ENCODE measurements at places on chromosomes 5 and 9.
A peak's percentile ranks its signal among the peaks of the same experiment; 100 is the strongest.

DNA sequence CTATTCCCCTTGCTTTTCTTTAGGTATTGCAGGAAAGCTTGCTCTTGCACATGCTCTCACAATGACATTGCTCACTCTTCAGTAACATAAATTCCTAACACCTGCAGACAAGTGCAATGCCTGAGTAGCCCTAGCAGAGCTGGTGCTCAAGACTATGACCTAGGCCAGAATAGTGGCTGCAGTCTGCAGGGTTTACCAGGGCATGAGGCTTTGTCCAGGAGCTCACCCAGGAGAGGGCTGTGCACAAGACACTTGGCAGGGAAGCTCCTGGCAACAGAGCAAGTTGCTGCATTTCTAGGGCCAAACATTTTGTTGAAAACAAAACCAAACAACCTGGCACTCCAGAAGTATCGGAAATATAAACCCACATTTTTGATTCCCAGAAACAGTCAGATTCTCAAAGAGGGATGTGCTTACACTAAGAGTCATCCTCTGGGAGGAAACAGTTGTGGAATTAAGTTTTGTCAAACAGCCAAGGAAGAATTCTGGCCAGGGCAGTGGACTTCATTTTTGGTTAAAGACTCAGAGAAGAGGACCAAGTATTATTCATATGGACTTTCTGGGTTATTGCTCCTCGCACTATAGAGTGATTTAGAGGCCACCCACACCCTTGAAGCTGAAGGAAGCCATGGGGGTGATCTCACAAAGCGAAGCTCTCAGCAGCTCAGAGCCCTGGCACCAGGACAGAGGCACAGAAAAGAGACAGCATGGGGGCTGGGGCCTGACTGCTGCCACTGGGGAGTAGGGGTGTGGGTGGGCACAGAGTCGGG, 44.9 kb downstream of the MACROH2A1 start:
- DNase-seq: no peak

- DNase-seq: no peak
Observed at GRCh38 chr9:109652971-109653370, 127.0 kb upstream of the PALM2AKAP2 start.

DNA sequence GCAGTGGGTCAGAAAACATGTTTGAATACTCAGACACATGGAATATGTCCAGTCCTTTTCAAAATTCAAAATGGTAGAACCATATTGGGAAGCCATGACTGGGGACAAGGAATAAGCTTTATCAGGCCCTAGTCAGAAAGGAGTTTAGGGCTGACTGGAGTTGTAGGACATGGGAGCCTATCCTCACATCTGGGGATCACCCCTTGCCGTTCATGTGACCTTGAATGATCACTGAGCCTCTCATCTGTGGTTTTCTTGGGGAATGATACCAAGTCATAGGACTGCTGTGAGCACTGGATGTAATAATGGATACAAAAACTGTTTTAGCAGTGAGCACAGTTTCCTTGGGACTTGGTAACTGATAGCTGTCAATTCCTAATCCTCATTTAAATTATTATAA, 84.7 kb downstream of the IQGAP2 start:
- DNase-seq: no peak

DNA sequence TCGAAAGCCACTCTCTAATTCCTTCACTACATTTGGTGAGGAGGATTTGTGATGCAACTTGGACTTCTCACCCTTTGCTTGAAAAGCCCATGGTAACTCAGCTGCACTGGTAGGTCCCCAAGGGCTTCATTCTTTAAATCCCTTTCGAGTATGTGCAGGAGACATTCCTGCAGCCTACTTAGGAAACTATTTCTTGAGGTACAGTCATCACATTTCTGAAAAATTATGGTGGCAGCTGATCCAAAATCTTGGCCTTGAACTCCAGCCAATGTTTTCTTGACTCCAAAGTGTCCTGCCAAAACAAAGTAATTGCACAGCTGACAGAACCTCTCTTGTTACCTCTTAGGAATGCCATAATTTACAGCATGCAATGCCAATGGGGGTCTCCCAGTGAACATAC, 99.7 kb downstream of the NPR3 start:
- DNase-seq: no peak

DNA sequence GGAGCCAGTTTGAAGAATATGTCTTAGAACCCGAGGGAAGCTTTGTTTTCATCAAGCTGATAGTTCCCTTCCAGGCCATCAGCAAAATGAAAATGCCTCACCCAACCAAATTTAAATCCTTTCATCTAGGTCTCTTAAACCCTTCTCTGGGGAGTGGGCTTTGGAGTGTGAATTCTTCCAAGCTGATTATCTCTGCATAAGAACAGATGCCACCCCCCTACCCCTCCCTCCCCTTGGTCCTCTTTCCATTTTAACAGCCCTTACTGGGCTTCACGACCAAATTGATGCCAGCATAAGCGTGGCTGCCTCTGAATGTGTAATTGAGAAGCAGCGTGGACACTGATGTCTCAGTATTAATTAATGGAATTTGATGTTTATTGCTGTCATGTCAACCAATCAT, 509.7 kb upstream of the CLINT1 start:
- no peak for DNase-seq

DNA sequence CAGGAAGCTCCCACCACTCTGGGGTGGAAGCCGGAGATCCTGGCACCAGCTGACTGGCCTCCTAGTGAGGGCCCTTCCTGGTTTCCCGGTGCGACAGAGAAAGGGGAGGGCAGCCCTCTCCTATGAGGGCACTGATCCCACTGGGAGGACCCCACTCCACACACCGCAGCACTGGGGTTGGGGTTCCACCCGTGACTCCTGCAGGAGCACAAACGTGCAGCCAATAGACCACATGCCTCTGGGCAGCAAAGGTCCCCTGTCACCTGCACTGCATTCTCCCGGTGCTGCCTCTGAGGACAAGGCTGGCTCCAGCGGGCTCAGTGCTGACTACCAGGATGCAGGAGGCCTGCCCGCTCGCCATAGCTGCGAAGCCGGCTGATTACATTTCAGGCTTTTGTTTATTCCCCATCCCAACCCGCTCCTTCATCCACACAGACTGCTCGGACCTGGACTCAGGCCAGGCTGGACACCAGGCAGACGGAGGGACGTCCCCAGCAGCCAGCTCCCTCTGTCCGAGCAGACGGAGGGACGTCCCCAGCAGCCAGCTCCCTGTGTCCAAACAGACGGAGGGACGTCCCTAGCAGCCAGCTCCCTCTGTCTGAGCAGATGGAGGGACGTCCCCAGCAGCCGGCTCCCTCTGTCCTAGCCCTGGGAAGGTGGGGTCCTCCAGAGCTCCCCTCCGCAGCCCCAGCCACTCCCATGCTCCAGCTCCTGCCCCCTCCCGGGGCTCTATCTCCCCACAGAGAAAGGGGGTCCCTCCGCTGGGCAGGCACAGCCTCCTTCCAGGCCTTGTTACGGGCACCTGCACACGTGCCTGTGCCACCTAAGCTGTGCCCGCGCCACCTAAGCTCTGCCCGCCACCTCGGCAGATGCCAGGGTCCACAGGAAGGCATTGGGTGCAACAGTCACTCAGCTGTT, 8.8 kb upstream of the CEP72 start:
- DNase-seq: no peak

DNA sequence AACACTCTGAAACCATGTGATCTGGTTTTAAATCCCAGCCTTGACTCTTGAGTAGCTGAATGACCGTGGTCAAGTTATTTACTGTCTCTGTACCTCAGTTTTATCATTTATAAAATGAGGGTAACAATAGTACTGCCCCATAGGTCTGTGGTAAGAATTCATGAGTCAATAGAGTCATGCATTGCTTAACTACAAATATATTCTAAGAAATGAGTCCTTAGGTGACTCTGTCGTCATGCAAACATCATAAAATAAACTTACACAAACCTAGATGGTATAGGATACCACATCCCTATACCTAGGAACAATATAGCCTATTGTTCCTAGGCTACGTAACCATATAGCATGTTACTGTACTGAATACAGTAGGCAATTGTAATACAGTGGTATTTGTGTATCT, 20.3 kb upstream of the ABCA1 start:
- no peak for DNase-seq

- peak; percentile 4 for DNase-seq
Observed at GRCh38 chr5:126972062-126972895, 58.1 kb downstream of the MARCHF3 start.

GRCh38 chr5:90528601-90529193, 687 bp downstream of the LYSMD3 start:
- DNase-seq: no peak

GRCh38 chr9:137457406-137458193, 1.5 kb downstream of the NSMF start:
- no peak for DNase-seq

GRCh38 chr5:142133330-142134206, 25.0 kb downstream of the NDFIP1 start:
- no peak for DNase-seq

GRCh38 chr5:178242416-178242815, 9.8 kb upstream of the PHYKPL start:
- no peak for DNase-seq

- no peak for DNase-seq
Observed at GRCh38 chr9:4591123-4591500, 71.0 kb upstream of the PLPP6 start.

DNA sequence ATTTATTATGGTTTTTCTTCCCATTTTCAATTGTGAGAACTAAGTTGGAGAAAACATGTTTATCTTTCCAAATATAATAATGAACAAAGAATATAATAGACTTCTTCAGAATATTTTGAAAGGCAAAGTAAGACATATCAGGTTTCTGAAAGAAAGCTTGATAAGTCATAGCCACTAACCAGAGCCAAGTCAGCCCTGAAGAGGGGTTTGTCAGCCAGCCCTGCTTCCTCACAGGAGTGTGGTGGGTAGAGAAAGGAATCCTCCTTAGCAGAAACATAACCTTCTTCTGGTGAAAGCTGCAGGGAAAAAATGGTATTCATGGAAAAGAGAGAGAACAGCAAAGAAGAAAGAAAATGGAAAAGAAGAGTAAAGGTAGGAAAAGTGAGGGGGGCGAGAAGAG, 93.4 kb downstream of the MPDZ start:
- DNase-seq: no peak

GRCh38 chr5:123365156-123365555, 58.0 kb downstream of the CEP120 start:
- DNase-seq: no peak

- no peak for DNase-seq
Observed at GRCh38 chr9:17294822-17295624, 160.2 kb downstream of the CNTLN start.

- no peak for DNase-seq
Observed at GRCh38 chr5:137727623-137728022, 8.3 kb downstream of the KLHL3 start.

- DNase-seq: no peak
Observed at GRCh38 chr9:125121146-125121545, 22.2 kb downstream of the SCAI start.

GRCh38 chr9:111704503-111704902, 43.1 kb downstream of the GNG10 start:
- no peak for DNase-seq

- DNase-seq: peak; percentile 86
Observed at GRCh38 chr5:132495667-132496190, 5.2 kb upstream of the IRF1 start.

GRCh38 chr5:174198541-174198940, 153.0 kb downstream of the NSG2 start:
- no peak for DNase-seq

GRCh38 chr5:149439899-149440542, 60.9 kb upstream of the IL17B start:
- peak; percentile 4 for DNase-seq

DNA sequence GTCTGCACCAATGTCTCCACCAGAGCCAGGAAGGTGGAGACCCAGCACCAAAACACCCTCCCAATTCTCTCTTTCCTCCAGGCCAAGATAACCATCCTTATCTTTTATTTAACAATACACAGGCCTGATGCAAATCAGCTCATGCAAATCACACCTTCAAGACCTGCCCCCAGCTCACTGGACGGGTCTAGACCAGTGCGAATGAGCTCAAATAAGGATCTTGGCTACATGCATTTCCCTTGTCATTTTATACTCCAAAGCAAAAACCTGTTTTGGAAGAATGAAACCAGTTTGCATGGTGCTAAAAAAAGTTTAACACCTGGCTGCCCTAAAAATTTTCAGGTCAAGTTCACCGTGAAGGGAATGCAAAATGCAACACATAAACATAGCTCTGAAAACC, 31.9 kb upstream of the DAPK1 start:
- DNase-seq: no peak

GRCh38 chr5:102453716-102454115, 45.1 kb downstream of the SLCO6A1 start:
- DNase-seq: no peak

GRCh38 chr5:174303437-174304045, 258.0 kb downstream of the NSG2 start:
- no peak for DNase-seq

DNA sequence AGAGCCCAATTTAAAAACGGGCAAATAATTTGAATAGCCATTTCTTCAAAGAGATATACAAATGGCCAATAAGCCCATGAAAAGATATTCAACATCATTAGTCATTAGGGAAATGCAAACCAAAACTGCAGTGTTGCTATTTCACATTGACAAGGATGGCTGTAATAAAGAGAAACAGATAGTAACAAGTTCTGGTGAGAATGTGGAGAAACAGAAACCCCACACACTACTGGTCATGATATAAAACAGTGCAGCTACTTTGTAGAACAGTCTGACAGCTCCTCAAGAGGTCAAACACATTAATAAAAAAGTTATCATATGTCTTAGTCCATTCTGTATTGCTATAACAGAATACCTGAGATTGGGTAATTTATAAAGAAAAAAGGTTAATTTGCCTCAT, 237.0 kb upstream of the GRAMD2B start:
- DNase-seq: no peak

DNA sequence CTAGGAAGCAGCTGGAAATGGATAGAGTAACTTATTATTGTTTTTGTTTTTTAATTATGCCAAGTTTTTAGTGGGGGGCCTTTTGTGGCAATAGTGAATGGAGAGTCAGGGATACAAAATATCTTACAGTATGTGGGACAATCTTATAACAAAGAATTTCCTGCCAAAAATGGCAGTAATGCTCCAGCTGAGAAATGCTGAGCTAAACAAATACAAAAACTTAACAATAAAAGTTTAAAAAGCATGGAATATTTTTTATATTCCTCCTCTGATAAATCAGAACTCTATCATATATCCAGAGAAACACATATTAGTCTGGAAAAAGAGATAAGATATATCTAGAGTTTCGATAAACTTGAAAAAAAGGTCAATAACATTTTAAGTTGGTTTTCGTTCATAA, 110.6 kb downstream of the TMEM161B start:
- no peak for DNase-seq

DNA sequence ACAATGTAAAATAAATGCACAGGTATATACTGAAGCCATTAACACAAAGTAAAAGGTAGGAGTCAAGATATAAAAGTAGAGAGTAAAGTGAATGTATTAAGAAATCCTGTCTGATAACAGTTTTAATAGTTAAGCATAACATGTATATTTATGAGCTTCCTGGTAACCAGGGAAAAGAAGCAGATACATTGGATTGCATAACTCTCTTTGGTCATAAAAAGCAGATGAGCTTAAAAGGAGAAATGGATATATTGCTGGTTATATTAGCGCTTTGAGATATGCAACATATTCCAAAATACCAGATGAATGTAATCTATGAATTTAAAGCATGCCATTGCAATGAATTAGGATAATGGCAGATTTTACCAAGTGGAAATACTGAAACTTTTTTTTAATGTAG, 6.2 kb upstream of the TNFSF8 start:
- DNase-seq: no peak

- DNase-seq: no peak
Observed at GRCh38 chr5:160824301-160825001, 27.6 kb downstream of the ATP10B start.

- DNase-seq: no peak
Observed at GRCh38 chr9:26604076-26604662, 288.4 kb downstream of the CAAP1 start.

- DNase-seq: no peak
Observed at GRCh38 chr5:50318220-50318619, 122.9 kb downstream of the EMB start.

Measured in activated naive CD4-positive, alpha-beta T cell treated with Interleukin-2 at 50 U/mL for 16 hours (primary cell).